Esophagus squamous epithelium (tissue), 5 donors: ENCODE measurements at places on chromosomes 7 and 10. TPM values are rescaled to one million over a fixed set of nuclear protein-coding genes. Genes with fewer than 3 reads are reported as not detected.

GRCh38 chr7:108824840-108825580 is 255.3 kb downstream of the DNAJB9 start:
- no peak for DNase-seq
- H3K27me3 ChIP-seq = no peaks in the 10 kb centered on the region
- H3K27ac ChIP-seq = no peak overlapping the region
- H3K4me1 ChIP-seq = no peaks in the 10 kb centered on the region

DNA sequence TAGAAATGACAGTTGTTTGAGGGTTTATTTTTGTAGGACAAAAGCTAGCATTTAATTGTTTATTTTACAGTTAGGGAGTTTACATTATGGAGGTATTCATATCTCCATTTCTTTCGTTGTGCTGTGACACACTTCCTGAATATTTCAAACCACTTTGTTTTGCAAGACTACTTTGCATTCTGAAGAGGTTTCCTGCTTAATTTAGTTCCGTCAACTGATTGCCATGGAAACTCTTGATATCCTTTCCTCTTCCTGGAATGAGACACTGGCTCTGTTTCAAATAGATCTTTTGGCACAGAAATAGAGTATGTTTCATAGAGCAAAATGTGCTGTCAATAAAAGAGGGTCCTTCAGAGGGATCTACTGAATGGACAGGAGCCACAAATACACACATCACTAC is 159.5 kb upstream of the AGR3 start:
- H3K27me3 ChIP-seq = no peaks in the 10 kb centered on the region
- H3K27ac ChIP-seq = peak overlapping the region; percentile 26
- H3K4me3 ChIP-seq = no peak overlapping the region
- no peak for DNase-seq
- H3K4me1 ChIP-seq = peaks cover 12% of the 10 kb centered on the region

DNA sequence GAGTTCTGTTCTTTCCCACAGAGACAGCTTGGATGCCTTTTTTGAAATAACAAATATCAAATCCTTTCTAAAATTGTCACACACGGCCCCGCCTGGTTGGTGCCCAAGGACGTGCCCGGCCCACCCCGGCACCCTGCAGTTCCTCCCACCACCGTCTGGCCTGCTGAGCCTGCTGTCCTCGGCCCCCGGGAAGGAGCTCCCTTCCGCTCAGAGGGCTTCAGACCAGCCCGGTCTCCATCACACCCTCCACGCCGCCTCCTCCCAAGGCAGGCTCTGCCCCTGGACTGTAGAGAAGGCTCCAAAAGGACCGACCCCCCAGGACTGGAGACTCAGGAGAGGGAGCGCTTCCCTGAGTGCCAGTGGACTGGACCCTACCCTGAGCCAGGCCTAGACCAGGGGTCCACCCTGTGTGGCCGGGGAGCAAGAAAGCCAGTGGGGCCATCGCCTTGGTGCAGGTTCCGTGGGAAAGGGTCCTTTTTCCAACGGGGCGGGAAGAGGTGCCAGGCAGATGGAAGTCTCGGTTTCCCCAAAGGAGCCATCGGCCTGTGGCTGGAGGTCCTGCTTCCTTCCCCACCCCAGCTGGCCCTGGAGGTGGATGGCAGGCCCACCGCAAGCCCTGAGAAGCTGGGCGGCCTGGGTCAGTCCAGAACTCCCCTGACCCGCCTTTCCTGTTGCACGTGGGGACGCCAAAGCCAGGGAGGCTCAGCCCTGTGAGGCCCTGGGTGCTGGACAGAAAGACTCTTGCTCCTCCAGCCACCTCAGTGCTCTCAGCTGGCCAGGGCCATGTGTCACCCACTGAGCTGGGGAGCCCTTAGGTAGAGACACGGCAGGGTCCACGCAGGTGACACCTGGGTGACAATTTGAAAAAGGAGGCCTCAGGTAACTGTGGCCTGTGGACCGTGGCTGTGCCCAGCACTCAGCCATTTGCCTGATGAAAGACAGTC is 69.8 kb downstream of the PWWP2B start:
- no peak for DNase-seq
- peak overlapping the region; percentile 93 for H3K27ac ChIP-seq
- H3K27me3 ChIP-seq = no peaks in the 10 kb centered on the region
- no peak overlapping the region for H3K4me3 ChIP-seq
- no peaks in the 10 kb centered on the region for H3K36me3 ChIP-seq
- peaks cover 78% of the 10 kb centered on the region for H3K4me1 ChIP-seq

DNA sequence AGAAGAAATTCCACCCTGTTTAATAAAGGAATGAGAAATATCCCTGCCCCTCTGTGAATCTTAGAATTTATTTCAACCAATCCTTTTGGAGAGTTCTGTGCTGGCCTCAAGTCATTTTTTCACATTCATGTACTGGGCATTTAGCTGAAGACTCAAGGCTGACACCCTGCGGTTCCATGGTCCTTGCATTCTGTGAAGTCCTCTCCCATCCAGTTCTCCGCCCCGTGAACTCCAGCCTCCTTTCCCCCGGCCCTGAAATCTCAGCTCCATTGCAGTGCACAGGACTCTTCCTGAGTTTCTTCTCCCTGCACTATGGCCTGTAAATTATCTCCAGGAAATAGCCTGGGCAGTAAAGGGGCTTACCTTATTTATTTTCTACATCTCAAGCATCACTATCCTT is 183.0 kb upstream of the KCND2 start:
- no peaks in the 10 kb centered on the region for H3K4me1 ChIP-seq
- H3K36me3 ChIP-seq = no peaks in the 10 kb centered on the region
- no peak for DNase-seq
- no peaks in the 10 kb centered on the region for H3K27me3 ChIP-seq
- no peak overlapping the region for H3K4me3 ChIP-seq

GRCh38 chr10:7886056-7886455 is 67.8 kb downstream of the TAF3 start:
- no peak overlapping the region for H3K4me3 ChIP-seq
- H3K27ac ChIP-seq = no peak overlapping the region
- no peaks in the 10 kb centered on the region for H3K4me1 ChIP-seq

GRCh38 chr10:127922206-127922605 is 15.3 kb downstream of the PTPRE start:
- H3K4me3 ChIP-seq = no peak overlapping the region
- H3K27me3 ChIP-seq = no peaks in the 10 kb centered on the region
- no peak for DNase-seq
- no peaks in the 10 kb centered on the region for H3K36me3 ChIP-seq
- peak overlapping the region; percentile 17 for H3K27ac ChIP-seq
- H3K4me1 ChIP-seq = no peaks in the 10 kb centered on the region

KAZALD1 gene
- total RNA-seq = not detected

DNA sequence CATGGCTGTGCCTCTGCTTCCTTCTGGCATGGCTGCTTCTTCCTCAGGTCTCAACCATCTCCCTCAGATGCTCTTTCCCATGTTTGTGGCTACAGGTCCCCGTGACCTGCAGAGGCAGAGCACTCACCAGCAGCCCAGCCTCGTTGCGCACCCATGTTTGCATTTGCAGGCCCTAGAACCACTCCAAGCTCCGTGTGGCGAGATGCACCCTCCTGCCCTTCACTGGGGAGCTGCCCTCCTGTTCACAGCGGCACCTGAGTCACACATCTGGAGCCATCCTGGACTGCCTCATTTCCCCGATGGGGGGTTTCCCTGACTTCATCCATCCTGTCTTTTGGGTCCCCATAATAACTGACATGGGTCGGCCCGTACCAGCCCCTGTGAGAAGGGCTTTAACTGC is 35.9 kb downstream of the EGFR start:
- H3K27ac ChIP-seq = peak overlapping the region; percentile 84
- H3K4me3 ChIP-seq = no peak overlapping the region
- H3K4me1 ChIP-seq = peaks cover 55% of the 10 kb centered on the region
- no peaks in the 10 kb centered on the region for H3K27me3 ChIP-seq
- no peaks in the 10 kb centered on the region for H3K36me3 ChIP-seq
- DNase-seq = no peak

DNA sequence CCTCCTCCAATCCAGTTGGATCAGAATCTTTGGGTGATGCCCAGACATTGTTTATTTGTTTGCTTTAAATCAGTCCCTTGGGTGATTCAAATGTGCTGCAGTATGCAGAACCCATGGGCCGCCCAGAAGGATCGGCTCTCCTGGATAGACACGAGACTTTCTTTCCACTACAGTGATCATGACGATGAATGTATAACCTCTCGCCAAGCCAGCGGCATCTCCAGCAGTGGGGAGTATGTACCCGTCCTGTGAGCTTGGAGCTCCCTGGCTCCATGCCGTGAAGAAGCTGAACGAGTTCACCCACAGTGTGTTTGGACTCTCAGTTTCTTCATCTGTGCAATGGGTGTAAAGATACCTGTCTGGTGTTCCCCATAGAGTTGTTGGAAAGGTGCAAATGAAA is 162.3 kb downstream of the CAMK1D start:
- no peak overlapping the region for H3K4me3 ChIP-seq
- H3K27ac ChIP-seq = no peak overlapping the region
- H3K27me3 ChIP-seq = no peaks in the 10 kb centered on the region
- no peaks in the 10 kb centered on the region for H3K4me1 ChIP-seq
- H3K36me3 ChIP-seq = no peaks in the 10 kb centered on the region

GRCh38 chr7:74217455-74218342 is 7.9 kb downstream of the LAT2 start:
- H3K4me3 ChIP-seq = no peak overlapping the region
- no peaks in the 10 kb centered on the region for H3K36me3 ChIP-seq
- no peak overlapping the region for H3K27ac ChIP-seq
- H3K4me1 ChIP-seq = peaks cover 7% of the 10 kb centered on the region

DNA sequence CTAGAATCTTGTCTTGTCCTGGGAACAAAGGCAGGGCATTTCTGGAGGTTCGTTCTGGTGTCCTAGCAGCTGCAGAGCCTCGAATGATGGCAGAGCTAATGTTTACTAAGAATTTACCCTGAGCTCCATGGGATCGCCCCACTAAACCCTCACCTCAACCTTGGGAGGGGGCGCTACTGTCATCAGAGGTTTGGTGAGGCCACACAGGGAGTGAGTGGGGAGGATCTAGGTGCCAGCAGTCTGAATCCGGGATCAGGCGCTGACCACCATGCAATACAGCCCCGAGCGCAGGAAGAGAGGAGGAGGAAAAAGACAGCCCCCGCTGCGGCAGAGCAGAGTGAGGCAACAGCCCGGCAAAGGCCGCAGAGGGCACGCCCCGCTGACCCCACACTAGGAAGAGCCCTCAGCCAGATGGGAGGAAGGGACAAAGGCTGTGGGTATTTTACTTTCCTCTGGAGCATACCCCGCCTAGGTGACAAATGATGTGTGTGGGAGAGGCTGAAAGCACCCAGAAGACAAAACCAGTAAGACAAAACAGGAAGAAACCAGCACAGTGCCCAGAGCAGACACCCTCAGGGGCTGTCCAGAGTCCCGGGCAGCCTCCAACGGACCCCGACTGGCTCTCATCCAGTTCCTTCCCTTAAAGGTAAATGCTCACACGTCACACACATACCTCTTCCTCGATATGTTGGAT is 103.5 kb downstream of the FAM53B start:
- peaks cover 27% of the 10 kb centered on the region for H3K36me3 ChIP-seq
- peaks cover 41% of the 10 kb centered on the region for H3K4me1 ChIP-seq
- peak overlapping the region; percentile 13 for H3K4me3 ChIP-seq
- H3K27me3 ChIP-seq = no peaks in the 10 kb centered on the region
